Stimulated activated CD4-positive, alpha-beta T cell treated with anti-CD3 and anti-CD28 coated beads, Interleukin-15, amount 100 ng/mL, for 1 hour (primary cell): ENCODE measurements at places on chromosomes 7 and 10.

- no peak for DNase-seq
These were observed 7.9 kb downstream of the ENTPD7 start for GRCh38 chr10:99667108-99667751.

DNA sequence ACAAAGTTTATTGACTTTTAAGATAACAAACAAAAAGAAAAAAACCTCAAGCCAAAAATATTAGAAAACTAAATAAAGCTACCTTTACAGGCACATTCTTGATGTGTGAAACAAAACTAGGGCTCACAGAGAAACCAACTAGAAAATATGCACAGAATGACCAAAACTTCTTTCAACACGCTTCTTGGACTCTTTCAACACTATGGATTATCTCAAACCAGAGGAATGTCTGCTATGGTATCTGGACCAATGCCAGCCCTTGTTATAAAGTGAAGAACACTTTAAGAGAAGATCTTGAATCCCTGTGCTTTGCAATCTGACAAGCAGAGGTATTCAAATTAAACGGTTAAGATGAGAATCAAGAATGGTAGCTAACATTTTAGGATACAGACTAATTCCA lies 76.6 kb downstream of the DNAJC1 start:
- no peak for DNase-seq

DNA sequence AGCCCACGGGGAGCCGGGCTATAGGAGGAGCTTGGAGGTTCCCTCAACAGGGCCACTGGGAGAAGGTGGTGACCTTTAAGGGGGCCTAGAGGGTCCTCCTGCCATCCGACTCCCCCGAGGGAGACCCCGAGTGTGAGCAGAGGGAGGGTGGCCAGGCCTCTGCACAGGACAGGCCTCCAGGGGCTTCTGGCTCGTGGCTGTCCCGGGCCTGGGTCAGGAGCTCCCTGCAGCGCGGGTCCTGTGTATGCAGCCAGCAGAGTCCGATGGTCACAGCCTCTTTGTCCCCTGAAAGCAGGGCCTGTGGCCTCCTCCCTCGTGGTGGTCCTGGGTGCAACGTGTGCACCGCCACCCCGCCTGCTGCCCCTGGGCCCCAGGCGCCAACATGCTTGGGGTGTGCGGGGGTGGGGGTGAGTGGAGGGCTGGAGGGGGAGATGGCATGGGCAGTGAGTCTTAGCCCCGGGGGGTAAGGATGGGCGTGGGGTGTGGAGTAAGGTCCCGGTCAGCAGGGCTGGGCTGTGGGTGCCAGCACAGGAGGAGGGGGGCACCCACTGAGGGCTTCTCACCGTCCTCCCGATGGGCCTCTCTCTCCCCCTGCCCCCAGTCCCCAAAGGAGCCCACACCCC lies 27.1 kb downstream of the UNCX start:
- DNase-seq: no peak

- no peak for DNase-seq
These were observed 245.0 kb upstream of the SORCS1 start for GRCh38 chr10:107409522-107409921.

GRCh38 chr10:88254091-88254490 lies 329.0 kb downstream of the RNLS start:
- no peak for DNase-seq

DNA sequence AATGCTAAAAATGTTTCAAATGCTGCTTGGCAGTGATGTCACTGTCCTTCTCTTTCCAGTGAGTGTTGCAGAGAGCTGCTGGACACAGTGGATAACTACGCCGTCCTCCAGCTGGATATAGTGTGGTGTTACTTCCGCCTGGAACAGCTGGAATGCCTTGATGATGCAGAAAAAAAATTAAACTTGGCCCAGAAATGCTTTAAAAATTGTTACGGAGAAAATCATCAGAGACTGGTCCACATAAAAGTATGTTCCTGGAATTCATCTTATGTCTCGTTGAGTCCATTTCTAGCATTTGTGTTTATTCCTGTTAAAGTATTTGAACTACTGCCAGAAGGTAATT lies 25.2 kb downstream of the NUB1 start:
- DNase-seq: no peak

DNA sequence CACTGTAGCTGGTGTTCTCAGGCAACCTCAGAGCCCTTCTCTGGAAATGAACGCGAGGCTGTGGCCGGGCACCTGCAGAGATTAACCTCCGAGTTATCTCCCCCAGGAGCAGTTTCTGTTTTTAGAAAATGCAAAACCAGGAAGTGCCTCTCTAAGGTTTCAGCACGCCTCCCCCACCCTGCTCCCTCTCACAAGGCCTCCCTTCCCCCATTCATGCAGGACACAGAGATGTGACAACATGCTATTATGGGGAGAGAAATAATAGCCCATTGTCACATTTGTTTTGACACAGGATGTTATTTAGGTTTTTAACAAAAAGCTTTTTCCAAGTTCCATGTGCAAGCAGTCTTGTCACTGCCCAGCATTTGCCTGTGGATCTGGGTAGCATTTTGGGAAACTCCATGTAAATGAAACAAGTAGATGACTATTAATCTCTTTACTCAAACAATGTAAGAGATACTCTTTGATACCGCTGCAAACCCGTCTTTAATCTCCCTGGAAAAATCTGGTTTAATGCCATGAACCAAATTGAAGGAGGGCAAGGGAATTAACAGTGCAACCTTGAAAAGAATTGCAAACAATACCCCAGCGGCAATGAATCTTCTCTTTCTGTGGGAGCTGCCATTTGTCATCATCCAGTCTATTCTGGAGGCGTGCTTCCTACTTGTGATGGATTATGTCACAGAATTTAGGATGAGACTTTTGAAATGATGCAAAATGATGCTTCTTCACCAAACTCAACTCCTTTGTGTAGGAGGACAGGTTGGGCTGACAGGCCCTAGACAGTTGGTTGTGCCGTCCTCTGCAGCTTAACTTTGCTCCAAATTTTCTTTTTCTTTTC lies 86.5 kb upstream of the NMT2 start:
- DNase-seq: no peak

GRCh38 chr7:130904792-130905191 lies 170.8 kb upstream of the KLF14 start:
- no peak for DNase-seq

- DNase-seq: no peak
These were observed 728 bp downstream of the CAV2 start for GRCh38 chr7:116500078-116500853.

GRCh38 chr7:142919656-142920055 lies 13.9 kb downstream of the TRPV5 start:
- no peak for DNase-seq

GRCh38 chr10:4532976-4533375 lies 293.0 kb upstream of the AKR1E2 start:
- no peak for DNase-seq

- no peak for DNase-seq
These were observed 97.6 kb downstream of the SUGCT start for GRCh38 chr7:40232242-40232893.

DNA sequence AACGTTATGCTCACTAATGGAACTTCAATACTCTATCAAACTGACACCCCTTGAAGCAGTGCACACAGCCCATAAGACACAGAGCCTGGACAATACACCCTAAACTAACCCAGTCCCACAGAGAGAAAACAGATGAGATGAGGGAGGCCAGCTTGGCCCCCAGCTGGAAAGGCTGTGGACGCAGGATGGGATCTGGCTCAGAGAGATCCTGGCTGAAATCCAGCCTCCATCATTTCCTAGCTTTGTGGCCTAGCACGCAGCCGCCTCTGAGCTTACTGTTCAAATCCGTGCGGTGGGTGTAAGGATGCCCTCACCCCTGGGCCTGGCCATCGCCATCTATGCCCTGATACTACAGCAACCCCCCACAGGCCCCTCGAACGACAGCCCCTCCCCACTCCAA lies 32.7 kb downstream of the SNX8 start:
- no peak for DNase-seq

GRCh38 chr10:70493660-70494234 lies 15.2 kb downstream of the PALD1 start:
- no peak for DNase-seq

DNA sequence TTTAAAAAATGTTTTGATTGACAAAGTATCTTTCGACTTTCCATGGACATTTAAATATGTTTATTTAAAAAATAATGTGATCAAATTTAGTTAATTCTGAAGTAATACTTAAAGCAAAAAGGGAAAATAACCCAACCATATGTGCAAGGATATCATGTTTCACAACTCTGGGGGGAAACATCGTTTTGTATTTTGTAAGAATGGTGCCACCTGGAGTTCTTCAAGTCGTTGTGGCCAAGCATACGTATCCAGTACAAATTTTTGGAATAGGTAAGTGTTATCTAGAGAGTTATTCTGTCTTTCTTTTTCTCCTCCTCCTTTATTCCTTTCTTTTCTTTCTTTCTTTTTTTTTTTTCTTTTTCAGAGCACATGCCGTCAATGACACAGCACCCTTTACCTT lies 176.2 kb upstream of the CSTF2T start:
- no peak for DNase-seq

DNA sequence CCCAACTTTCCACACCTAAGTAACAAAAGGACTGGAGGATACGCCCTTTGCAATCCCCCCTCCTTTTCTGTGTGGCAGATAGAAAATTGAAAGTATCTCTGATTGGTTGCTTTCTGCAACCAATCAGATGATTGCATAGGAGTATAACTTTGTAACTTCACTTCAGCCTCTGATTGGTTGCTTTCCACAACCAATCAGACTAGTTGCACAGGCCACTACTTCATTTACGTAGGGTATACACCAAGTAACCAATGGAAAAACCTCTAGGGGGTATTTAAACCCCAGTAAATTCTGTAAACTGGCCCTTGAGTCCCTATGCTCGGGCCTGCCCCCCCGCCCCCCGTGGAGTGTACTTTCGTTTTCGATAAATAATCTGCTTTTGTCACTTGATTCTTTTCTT lies 1080.4 kb downstream of the CNTNAP2 start:
- DNase-seq: no peak

GRCh38 chr10:77784856-77785255 lies 141.7 kb downstream of the DLG5 start:
- no peak for DNase-seq

GRCh38 chr10:2921956-2922680 lies 145.2 kb upstream of the PFKP start:
- no peak for DNase-seq

GRCh38 chr10:24254180-24254579 lies 45.2 kb downstream of the KIAA1217 start:
- DNase-seq: no peak

DNA sequence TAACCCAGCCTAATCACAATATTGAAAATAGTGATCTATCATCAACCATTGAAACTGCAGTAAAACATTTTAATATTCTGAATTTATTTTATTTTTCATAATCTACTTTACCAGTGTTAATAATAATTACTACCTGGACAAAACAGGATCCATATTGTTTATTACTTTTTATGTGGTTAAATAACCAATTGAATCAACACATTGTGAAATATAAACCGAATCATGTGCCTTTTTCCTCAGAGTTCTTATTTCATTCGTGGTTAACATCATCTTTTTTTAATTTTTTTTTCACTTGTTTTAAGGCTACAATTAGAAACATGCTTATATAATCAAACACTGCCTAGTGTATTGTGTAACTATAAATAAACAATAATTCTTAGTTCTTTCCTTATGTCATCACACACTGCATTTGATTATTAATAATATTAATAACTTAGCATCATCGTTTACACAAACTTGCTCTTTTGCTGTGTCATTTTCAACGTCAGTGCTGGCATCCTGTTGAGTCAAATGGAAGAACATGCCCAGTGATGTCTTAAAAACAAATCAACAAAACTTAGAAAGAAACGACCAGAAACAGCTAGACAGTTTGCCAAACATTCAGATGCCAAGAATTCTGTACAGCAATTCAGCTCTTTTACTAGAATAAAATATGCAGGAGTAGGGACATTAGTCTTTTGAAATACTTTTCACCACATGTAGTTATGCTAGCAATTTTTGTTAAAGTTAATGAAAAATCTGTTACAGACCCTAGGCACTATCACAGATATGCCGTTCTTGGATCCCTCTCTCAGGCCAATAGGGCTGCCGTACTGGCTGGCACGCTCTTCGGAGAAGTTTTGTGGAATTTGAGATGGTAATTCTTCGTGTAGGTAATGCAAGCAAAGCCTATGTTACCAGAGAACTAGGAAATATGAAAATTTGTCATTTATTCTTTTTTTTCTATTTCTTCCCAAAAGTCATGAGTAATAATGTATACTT lies 330.4 kb upstream of the SEMA3A start:
- no peak for DNase-seq

- no peak for DNase-seq
These were observed 79.6 kb downstream of the RAPGEF5 start for GRCh38 chr7:22277375-22277774.

- DNase-seq: no peak
These were observed 900 bp downstream of the CDHR1 start for GRCh38 chr10:84195044-84195830.

DNA sequence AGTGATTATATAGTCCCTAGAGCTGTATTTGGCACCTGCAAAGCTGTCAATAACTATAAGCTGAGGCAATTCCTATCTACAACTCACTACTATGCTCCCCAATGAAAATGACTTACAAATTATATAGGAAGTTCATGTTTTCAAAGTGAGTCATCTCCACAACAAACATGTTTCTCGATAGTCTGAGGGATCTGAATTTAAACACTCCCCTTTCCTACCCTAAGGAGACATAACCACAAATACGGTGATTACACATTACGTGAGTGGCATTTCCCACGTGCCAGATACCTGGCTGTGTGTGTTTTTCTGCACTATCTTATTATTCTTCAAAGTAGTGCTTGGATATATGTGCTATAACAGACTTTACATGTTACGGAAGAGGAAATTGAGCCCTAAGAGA lies 122.5 kb upstream of the C1QL3 start:
- DNase-seq: no peak

- no peak for DNase-seq
These were observed 54.9 kb downstream of the FAM241B start for GRCh38 chr10:69684981-69685353.

GRCh38 chr7:55554038-55554437 lies 18.3 kb downstream of the VOPP1 start:
- DNase-seq: no peak

- DNase-seq: no peak
These were observed 721.1 kb upstream of the C7orf33 start for GRCh38 chr7:147869456-147869855.

- DNase-seq: no peak
These were observed 562.3 kb upstream of the COBL start for GRCh38 chr7:51878865-51879264.

DNA sequence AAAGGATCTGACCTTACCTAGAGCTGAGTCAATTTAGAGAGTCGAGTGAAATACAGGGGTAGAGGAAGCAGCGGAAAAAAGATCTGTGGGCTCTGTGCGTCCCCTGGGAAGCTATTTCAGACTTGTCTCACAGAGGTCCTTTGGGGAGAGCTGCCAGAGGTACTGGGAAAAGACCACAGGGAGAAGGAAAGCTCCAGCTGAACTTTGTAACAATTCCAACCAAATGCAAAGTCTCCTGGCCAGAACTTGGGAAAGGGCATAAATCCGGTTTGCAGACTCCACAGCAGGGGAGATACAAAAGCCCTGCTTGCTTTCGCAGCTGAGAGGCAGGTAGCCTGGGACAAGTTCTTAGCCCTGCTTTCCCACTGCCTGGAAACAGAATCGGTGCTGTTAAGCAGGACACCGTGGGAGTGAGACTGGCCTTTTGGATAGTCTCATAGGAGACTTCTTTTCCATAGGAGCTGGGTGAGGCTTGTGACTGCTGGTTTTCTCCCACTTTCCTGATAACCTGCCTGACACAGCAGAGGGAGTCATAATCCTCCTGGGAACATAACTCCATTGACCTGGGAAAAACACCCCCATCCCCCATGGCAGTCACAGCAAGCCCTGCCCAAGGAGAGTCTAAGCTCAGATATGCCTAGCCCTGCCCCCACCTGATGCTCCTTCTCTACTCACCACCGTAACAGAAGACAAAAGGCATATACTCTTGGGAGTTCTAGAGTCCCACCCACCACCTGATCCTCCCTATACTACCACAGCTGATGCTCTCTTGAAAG lies 926.2 kb downstream of the KCNMA1 start:
- DNase-seq: no peak
